T-cell (primary cell): ENCODE measurements at places on chromosomes 3 and 15.

GRCh38 chr3:129663930-129664646 is 57.6 kb upstream of the PLXND1 start:
- no peak for DNase-seq

DNA sequence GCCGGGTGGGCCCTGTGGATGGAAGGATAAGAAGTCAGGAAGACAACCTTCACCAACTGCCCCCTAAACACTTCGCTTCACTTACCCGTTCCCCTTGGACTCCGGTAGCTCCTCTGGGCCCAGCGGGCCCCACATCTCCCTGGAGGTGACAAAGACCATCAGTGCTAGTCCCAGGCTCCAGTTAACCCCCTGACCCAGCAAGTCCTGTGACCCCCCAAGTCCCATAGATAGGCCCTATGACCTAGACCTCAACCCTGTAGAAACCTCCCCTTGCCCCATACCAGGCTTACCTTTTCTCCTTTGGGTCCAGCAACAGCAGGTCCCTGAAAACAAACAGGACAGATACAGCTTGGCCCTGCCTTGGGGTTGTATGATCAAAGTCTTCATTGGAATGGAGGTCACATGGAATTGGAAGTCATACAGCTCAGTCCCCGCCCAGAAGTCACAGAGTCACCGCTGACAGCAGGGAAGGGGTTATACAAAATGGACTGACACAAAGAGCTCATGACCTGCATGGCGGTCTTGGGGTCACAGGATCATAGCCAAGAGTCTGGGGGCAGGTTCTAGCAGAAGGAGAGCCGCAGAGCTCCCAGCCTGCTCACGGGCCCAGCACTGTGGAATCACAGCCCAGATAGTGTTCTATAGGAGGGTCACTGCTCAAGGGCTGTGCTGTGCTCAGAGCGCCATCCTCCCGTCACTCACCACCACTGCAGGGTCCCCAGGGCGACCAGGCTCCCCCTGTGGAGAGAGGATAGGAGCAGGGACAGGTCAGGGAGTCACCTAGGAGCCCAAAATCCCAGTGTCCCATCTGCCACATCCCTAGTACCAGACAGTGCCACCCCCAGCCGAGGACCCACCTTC is 13.3 kb downstream of the COL7A1 start:
- DNase-seq, result no peak

GRCh38 chr3:59935025-59935424 is 885.2 kb upstream of the CFAP20DC start:
- no peak for DNase-seq

DNA sequence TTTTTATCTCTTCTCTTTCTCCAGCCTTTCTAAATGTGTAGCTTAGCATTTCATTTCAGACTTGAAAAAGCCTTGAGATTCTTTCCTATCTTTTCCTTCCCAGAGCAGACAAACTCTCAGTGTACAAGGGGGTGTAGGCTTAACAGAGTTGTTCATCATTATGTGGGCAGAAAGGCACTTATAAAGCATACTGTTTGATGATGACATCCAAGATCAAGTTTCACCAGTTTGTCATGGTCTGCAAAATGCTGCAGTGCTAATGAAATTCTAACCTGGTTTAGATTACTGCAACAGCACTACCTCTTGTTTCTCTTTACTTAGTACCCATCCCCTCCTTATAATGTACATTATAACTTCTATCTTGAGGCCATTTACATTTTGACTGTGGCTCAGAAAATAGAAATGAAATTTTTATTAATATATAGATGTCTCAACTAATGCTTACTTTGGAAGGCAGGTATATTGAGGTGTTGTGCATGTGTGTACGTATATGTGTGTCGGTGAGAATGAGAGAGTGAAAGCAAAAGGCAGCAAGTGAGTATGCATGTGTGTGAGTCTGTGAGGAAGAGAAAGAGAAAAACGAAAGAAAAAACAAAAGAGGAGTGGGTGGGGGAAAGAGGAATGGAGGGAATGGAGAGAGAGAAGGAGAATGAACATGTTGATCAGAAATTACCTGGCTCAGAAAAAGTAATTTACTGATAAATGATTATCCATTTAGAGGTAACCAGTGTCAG is 1043.6 kb downstream of the TUSC7 start:
- DNase-seq, result no peak

- DNase-seq, result no peak
These were observed 74.8 kb downstream of the AQP9 start for GRCh38 chr15:58212909-58213526.

DNA sequence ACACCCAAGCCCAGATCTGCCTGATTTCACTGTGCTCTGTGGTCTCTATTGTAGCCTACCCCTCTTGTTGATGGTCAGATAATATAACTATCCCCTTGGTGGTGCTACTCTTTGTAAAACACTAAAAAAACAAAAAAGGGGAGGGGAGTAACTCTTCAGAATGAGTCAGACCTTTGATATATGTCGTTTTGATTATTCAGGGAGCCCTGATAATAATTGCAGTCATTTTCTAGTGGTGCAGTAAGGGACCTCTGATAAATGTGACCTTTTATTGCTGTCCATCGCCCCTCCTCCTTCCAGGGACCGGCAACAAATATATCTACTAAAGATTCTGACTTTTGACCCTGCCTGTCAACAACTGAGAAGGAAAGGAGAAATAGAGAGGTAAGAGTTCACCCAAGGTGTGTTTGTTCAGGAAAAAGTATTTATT is 45.1 kb upstream of the MAGI1 start:
- no peak for DNase-seq

- DNase-seq, result no peak
These were observed 120.0 kb downstream of the ATP1B3 start for GRCh38 chr3:141996437-141996836.

DNA sequence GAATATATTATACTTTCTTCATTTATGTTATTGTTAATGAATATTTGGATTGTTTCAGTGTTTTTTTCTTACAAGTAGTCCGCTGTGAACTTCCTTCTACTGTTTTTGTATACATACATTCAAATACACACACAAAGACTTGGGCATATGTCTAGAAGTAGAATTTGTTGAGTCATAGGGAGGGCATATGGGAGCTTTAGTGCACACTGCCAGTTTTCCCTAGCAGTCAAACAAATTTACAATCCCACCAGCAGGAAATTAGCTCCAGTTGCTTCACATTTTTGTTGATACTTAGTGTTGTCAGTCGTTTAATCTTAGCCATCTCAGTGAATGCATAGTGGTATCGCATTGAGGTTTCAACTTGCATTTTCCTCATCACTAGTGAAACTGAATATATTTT is 492.3 kb downstream of the DIPK2A start:
- no peak for DNase-seq

- DNase-seq, result no peak
These were observed 73.1 kb upstream of the TERB2 start for GRCh38 chr15:44883199-44883877.

GRCh38 chr3:195198426-195199346 is 72.3 kb downstream of the XXYLT1 start:
- no peak for DNase-seq

DNA sequence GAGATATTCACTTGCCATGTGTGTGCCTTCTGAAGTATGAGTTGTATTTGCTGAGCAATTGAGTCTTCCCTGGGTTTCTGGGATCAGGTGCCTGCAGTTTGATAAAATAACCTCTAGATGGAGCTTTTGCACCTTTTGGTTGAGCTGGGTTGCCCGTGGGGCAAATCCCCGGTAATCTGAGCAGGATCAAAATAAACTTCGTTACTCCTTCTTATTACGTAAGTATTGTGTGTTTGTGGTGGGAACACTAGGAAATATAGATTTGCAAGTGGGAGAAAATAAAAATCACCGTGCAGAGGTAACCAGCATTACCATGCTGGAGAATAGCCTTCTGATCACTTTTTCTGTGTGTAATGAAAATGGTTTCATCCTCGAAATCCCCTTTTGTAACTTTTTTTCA is 277.4 kb upstream of the NR2E3 start:
- no peak for DNase-seq

DNA sequence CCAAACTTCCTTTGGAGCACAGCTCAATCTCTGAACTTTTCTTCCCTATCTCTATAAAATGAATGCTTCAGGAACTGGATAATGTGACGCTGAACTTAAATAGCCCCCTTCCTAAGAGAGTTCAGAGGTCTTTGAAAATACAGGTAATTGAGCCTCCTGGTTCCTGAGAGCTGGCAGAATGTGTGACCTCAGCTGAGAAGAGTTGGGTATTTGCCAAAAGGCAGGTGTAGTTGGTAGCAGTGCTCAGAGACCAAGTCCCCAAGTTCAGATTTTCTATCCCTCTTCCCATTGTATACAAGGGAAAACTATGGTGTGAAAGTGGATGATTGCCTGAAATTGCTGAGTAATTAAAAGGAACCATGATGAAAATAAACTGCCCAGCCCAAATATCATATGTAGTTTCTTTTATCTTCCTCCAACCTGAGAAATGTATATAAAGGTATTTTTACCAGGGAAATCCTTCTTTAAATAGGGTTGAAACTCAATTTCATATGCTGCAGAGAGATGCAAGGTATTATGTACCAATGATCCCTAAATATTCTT is 154.6 kb upstream of the ICE2 start:
- no peak for DNase-seq

DNA sequence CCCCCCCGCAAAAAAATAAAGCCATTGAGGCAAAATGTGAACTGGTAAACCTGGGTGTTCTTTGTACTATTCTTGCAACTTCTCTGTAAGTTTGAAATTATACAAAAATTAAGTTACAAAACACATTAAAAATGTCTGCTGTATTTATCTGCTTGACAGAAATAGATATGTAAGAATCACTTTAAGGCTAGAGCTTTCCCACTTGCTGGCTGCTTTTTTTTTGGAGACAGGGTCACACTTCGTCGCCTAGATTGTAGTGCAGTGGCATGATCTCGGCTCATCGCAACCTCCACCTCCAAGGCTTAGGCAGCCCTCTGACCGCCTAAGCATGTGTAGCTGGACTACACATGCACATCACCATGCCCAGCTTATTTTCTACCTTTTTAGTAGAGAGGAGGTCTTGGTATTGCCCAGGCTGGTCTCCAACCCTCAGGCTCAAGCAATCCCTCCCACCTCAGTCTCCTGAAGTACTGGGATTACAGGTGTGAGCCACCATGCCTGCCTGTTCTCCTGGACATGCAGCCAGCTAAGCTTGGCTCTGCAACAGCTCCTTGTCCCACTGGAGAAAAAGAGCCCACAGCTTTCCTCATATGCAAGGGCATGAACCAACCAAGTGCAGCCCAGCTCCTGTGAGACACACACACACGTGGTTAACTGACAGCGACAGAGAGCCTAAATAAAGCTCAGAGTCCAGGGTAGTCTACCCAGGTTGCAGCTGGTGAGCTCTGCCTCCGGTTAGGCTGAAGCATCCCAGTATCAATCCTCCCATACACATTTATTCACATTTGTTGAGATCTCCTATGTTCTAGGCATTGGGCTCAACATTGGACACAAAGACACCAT is 4.5 kb downstream of the RPS17 start:
- no peak for DNase-seq

DNA sequence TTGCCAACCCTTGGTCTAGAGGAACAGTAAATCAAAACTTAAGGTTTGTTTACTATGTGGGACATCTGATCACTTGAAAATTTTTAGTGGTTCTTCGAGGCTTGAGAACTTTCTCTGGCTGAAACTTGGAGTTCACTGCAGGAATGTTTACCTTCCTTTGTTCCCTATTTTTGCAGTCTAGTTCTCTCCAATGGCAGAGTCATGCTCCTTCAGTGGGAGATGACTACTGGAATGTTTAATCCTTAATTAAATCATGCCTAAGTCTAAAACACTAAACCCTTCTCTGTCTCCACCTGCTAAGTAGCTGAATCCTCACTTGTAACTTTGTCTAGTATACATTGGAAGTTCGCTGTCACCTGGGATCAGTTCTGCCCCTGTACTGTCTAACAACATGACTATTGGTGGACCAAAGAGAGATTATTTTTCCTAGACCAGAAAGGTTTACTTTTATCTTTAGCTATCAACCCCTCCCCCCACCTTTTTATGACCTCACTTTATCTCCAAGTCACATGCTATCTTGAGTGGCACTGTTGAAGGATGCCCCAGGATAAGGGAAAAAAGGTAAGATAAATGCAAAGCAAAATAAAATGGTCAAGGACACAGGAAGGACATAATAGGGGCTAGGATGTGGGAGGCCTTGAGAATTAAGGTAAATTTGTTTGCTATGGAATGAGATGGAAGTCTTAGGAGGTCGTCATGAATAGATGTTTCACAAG is 1.2 kb upstream of the ZNF609 start:
- DNase-seq, result no peak

DNA sequence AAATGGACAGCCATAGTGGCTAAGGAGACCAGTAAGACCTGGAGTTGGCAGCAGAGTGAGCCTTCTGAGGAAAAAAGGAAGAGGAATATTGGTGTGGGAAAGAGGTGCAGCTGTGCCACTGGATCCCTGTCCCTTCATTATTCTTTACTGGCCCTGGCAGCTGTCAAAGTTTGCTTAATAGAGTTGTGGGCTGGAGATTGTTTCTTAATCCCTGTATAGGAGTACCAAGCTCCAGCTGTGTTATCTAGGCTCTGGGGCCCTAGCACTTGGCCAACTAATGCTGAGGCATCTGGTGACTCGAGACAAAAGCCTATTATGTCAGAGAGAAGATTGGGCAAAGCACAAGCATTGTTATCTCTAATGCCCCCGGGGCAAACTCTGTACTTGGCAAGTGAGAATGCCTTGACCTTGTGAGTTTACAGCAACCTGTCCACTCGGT is 61.4 kb downstream of the ZNF609 start:
- DNase-seq, result no peak

- no peak for DNase-seq
These were observed 105.9 kb downstream of the DNAJB8 start for GRCh38 chr3:128360705-128361271.

DNA sequence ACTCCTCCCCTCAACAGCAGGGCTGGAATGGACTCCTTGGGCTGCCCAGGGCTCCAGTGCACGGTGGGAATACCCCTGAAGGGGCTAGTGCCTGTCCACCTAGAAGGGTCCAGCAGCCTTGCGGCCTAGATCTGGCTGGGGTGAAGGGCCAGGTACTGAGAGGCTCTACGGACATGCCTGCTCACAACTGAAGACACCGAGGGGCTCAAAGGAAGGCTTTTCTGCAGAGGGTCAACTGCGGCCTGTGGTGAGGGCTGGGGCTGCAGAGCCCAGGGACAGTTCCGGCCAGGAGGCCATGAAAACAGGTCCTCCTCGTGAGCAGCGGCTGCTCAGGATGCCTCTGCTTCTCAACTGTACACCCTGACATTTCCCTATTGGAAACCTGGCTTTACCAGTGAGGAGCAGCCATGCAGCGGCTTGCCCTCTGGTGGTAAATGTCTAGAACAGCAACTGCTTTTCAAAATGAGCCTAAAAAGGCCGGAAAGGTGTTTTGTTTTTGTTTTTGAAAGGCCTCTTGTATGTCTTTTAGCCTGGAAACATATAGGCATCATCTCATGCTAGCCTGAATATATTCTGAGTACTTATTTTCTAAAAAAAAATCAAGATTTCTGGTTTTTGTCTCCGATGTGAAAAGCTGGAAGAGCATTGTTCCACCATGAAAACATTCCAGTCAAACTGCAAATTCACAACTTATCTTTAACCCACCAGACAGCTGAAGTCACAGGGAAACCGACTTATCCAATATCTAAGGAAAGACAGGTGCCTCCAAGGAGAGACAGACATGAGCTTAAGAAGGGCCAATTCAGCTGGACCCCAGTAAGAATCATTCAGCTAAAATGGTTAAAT is 163.4 kb downstream of the KLF13 start:
- no peak for DNase-seq

- DNase-seq, result no peak
These were observed 420.4 kb downstream of the PDCD6IP start for GRCh38 chr3:34218706-34219385.

GRCh38 chr3:139136469-139137202 is 91.9 kb upstream of the PRR23C start:
- DNase-seq, result no peak

GRCh38 chr15:51190424-51191068 is 95.8 kb upstream of the TNFAIP8L3 start:
- no peak for DNase-seq
